Activated CD8-positive, alpha-beta memory T cell treated with anti-CD3 and anti-CD28 coated beads for 1 hour (primary cell): ENCODE measurements at places on chromosomes 3 and 15.

DNA sequence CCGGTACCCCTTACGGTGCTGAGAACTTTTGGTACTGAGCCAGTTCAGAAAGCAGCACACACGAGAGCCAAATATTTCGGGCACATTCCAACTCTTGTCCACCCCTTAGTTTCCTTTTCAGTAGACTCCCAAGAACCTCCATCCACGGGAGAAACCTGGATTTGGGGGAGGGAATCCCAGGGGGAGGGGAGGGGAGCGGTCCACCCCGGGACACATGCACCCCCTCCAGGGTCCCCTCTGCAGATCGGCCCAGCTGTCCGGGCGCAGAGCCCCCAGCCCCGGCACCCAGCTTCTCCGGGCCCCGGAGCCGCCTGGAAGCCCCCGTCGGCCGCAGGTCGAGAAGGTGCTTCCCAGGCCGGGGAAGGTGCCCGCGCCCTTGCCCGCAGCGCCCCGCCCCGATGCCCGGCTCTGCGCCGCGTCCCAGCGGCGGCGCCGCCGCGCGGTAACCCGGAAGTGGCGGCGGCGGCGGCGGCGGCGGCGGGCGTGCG, 455 bp upstream of the ABHD17C start:
- DNase-seq = no peak

- DNase-seq = no peak
These were observed 87.1 kb downstream of the DIPK2A start for GRCh38 chr3:144058713-144059112.

DNA sequence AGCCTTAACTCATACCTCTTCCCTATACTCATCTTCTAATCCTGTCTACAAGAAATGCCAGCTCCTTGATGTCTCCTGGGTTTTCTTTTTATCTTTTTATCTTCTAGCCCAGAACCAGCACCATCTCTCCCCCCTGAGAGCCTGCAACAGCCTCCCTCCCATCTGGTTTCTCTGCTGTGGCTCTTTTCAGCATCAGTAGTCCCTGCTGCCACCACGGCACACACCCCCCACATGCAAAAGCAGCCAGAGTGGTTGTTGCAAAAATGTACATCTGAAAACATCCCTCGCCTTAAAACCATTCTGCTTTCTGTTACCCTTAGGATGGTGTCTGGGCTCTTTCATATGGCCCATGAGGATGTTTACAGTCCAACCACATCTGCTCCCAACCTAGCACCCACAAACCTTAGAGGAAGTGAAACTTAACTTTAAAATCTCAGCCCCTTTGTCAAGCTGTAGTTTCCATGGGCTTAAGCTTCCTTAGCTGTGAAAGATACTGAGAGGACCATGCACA, 775 bp downstream of the TTC21A start:
- DNase-seq = no peak

DNA sequence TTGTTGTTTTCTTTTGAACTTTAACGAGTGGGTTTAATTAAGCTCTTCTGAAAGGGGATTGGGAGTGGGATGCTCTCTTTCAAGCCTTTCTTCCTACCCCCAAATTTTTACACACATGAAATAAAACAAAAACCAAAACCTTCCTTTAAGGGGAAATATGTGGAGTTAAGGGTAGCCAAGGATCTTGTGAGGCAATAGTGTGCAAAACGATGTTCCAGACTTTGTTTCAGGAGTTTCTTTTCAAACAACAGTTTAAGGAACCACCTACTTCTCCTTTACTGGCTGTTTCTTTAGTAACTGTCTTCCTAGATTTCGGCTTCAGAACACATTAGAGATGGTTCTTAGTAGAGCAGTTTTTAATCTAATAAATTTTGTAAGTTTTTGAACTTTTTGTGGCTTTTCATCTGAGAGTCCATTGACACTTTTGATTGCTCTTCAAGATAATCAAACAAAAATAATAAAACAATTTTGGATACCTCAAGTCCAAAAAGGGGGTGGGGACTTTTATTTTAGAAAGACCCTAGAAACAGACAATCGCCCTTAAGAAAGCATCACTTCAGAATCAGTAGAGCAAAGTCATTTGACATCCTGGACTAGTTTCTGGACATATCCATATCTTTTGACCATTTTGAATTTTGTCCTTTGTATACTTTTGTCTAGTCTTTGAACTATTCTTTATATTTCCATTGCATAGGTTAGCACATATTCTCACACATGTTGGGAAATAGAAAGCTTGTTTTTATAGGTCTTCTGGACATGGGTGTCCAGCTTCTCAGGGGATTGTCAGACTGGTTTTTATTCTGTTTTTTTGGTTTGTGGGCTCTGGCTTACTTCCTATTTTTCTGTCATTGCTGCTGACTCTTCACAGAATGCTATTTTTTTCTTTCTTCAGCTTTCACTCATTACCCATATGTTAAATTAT, 6.0 kb downstream of the DIPK2A start:
- no peak for DNase-seq

- no peak for DNase-seq
These were observed 1.7 kb downstream of the BUB1B start for GRCh38 chr15:40162552-40162951.

GRCh38 chr3:185887066-185887465, 50.7 kb downstream of the TRA2B start:
- no peak for DNase-seq

- DNase-seq = no peak
These were observed 291.6 kb upstream of the TGFBR2 start for GRCh38 chr3:30314757-30315325.

GRCh38 chr3:58106061-58106460, 97.8 kb downstream of the FLNB start:
- DNase-seq = no peak

- DNase-seq = no peak
These were observed 7.7 kb downstream of the NCKIPSD start for GRCh38 chr3:48678056-48678455.

GRCh38 chr3:11136830-11137626, 17.3 kb upstream of the HRH1 start:
- DNase-seq = no peak

DNA sequence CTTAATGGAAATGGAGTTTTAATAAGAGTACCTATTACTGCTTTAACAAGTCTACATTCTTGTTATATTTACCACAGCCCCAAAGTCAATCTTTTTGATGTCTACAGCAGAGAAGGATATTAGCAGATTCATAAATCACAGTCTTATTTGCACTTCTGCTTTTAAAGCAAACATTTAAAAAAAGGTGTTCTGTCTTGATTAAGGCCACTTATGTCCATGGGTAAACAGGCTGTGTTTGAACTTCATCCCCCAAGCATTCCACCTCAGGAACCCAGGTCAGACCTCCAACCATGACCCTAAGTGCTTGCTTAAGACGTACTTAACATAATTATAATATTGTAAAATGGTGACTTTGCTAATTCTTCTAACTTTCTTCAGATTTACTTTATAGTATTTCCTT, 113.4 kb downstream of the CMSS1 start:
- no peak for DNase-seq

DNA sequence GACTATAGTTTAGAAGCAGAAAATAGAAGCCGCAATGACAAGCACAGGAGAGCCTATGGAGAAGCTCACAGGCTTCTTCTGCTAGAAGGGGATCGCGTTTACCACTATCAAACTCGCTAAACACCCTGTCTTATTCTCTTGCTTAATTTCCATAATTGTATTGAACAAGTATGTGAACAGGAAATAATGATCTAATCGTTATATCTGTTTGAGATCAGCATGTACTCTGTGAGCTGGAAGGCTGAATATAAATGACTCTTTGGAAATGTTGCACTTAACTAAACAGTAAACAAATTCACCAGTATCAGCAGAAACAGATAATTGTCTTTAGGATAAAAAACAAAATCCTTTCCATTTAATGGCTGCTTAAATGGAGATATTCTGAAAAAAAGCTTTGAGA, 15.0 kb downstream of the NEK10 start:
- DNase-seq = no peak
